Stimulated activated CD4-positive, alpha-beta T cell treated with anti-CD3 and anti-CD28 coated beads, TNF-alpha, amount 100 ng/mL, for 24 hours (primary cell): ENCODE measurements at places on chromosomes 12 and 14.

GRCh38 chr12:45644541-45644940 lies 85.0 kb upstream of the ARID2 start:
- no peak for DNase-seq

DNA sequence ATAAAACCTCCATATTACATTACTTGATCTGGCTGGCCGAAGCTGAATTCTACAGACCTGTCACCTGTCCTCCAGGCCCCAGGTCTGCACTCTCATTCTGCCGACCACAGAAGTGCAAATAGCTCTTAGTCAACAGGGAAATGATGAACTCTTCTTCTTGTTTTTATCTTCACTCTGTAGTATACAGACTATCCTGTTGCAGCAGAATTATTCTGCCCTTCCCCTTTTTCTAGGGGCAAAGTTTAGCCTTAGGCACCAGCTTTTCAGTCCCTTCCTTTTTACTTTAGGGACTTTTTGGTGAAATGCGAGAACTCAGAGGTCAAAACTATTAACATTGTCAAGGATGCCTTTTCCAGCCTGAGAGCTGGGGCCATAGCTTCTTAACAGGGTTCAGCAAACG lies 229.6 kb upstream of the EGLN3 start:
- DNase-seq = no peak

GRCh38 chr12:32586390-32586789 lies 92.7 kb upstream of the DNM1L start:
- DNase-seq = no peak

DNA sequence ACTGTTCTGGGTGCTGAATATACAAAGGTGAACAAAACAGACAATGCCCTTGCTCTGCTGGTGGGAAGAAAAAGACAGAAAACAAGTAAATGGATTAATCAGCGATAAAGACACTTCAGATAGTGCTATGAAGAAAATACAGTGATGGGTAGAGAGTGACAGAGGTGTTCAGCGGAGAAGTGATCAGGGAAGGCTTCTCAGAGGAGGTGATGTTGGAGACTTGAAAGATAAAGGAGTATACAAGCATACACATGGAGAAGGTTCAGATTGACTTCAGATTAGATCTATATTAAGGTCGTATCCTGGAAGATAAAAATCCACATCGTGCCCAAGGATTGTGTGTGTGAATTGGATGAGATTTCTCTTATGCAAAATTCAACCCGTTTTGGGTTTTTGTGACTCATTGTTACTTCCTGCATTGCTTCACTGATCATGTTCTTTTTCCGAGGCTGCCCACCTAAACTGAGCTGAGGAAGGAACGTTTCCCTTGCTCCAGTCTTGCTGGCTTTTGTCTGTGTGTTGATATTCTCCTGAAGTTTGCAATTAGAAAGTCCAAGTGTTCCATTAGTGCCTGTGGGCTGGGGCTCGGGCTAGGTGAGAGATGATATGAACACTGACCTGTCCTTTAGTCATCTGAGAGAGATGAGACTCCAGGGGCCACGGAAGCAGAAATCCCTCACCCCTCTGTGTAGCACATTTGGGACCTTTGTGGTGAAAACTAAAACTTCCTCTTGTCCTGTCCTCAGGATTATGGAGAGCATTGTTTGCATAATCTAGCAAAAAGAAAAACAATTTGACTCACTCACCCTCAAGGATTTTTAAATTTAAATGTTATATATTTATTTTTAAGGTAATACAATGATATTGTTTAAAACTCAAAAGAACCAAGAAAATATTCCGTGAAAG lies 27.6 kb downstream of the PLXNC1 start:
- no peak for DNase-seq

DNA sequence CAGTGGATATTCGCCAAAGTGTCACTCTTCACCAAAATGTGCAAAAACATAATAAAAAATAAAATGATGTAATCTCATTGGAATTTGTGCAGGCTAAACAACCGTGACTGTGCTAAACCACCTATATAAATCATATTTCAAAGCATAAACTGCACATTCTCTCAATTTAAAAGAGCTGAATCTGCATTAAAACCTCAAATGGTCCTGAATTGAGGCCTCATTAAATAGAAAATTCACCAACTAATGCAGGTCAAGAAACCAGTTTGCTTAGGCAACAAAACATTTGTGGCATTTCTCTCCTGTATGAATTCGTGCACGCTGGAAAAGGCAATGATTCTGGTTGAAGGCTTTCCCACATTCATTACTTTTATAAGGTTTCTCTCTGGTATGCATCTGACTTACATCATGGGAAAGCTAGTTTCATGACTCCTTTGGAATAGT lies 80.1 kb upstream of the IFNG-AS1 start:
- DNase-seq = no peak
